ENCODE measurements at places on chromosomes 4 and X.
A peak's percentile ranks its signal among the peaks of the same experiment; 100 is the strongest.

- DNase-seq, result no peak
Measured at GRCh38 chr4:169909479-169909878, 116.7 kb downstream of the MFAP3L start.

DNA sequence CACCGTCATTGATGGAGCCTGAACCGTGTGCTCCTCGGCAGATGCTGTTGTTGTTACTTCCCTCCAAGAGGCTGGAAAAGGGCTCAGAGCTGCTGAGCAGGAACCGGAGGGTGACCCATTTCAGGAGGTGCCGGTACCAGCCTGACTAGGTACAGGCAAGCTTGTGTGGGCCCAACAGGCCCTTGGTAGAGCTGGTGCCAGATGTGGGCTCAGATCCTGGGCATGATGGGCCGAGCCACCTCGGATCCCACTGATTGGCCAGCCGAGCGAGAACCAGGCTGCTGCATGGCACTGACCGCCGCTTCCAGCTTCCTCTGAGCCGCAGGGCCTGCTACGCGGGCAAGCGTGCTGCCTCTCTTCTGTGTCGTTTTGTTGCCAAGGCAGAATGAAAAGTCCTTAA, 33.7 kb downstream of the NOP14 start:
- no peak for DNase-seq

DNA sequence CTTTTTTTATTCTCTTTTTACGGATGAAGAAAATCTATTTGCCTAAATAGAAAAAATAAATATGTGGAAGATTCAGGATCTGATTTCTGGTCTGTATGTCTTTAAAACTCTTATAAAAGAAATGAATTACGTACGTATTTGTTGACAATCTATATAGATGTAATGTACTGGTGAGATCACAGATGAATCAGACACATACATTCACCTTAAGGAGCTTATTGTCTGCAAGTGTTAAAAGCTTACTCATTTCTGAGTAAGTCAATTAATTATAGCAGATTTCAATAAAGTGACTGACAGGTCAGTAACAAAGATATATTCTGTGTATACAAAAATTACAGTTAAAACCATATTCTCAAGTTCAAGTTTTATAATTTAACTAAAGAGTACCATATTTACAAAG, 66.6 kb upstream of the NAF1 start:
- DNase-seq, result no peak

DNA sequence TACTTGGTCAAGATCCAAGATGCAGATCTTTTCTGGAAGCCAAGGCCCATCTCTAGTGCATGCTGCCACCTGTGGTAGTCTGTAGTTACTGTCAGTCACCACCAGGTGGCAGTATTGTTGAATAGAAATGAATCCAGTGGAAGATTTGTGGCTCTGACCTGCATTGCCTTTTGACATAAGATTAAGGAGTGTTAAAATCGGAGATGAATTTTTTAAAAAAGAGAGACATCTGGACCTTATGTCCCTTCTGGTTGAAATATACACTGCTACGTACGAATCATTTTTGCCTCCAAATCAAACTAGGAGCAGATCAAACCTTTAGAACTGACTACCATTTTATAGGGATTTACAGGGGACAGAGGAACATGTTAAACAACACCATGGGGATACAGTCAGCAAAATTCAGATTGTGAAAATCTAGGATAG, 46.9 kb upstream of the RHOH start:
- DNase-seq, result no peak

DNA sequence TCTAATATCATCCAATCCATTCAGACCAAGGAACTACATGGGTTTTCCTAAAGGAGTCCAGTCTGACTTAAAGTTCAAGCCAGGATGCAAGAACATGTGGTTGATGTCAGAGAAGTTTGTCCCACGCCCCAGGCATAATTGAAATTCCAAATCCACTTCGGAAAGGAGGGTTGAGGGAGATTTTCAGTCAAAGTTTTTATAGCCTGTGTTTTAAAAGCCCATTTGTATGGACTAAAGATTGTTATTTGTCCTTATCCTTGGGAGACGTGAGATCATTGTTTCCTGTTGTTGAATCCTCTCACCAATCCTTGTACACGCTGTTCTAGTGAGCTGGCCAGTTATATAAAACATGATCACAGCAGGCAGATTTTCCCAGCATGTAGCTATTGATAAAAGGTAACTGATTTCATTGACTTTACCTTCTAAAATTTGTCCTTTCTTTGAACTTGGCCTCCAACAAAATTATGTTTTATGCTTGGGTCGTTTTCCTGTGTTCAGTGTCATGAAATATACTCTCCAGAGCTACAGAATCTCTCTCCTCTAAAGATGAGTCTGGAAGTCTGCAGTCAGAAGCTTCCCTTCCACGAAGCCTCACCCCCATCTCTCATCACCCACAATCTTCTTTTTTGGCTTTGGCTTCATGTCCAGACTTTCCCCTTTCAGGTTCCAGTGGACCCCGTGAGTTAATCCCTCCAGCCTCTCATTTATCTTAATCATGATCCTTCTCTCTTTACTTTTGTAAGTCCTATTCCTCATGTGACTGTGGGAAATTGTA, 92.9 kb downstream of the ATP10D start:
- DNase-seq, result peak; percentile 79

- peak; percentile 87 for DNase-seq
Measured at GRCh38 chr4:39587881-39588280, 50.8 kb downstream of the SMIM14 start.

DNA sequence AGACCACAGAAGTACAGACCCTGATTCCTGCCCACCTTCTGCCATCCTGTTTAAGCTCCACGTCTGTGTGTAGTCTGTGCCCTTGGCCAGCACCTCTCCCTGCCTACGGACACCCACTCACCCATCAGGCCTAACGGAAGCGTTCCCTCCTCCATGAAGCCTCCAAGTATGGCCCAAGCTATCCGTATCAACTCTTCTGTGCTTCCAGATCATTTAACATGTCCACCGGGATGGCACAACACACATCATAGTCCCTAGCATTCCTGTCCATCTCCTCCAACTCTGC, 11.7 kb downstream of the WDR1 start:
- DNase-seq, result no peak

DNA sequence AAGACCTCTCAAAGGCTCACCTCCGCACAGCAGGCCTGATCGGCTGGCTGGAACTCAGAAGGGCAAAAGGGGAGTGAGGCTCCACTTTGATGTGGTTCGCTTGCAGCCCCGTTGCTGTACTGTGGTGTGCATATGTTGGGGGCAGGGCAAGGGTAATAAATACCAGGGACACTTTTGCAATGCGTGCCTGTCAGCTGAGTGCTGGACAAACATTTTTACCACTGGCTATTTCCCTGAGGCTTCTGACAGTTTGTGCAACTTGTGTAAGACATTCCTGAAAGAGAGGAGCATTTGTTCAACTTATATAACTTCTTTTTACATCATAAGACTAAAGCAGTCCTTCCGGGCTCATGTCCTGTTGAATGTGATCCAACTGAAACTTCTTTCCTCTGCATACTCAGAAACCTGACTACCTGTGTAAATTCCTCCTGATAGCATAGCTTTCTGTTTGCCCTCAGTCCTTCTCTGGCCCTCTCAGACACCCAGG, 82.3 kb downstream of the SPRY1 start:
- DNase-seq, result peak; percentile 27

- no peak for DNase-seq
Measured at GRCh38 chr4:84905646-84906045, 60.8 kb downstream of the WDFY3 start.

DNA sequence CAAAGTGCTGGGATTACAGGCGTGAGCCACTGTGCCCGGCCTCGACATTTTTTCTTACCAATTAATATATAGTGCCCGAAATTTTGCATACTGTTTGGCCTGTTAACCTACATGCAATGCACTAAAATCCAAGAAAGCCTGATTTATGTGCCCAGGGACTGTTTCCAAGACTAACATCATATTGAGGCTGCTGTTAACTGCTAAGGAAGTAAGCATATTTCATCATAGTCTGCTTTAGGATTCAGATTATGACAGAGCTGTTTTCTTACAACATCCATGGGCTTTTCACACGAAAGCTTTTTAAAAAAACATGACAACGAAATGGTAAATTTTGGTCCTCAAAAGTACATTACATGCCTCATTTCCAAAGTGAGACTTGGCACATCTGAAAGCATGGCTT, 84.4 kb downstream of the STOX2 start:
- DNase-seq, result no peak

- DNase-seq, result no peak
Measured at GRCh38 chrX:829145-829544, 198.6 kb downstream of the SHOX start.

DNA sequence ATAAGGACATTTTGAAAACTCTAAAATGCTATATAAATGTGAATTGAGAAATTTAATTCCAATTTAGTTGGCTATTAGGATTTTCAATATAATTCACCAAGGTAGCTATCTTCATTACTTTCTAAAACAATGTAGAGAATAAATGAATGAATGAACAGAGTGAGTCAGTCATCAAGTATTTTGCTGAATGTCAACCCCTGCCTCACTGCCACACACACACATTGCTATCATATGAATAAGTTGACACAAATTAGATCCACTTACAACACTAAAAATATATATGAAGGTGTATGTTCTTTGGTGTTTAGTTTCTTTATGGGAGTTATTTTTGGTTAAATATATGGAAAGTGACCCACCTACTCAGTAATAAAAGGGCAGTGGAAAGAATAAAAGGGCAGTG, 141.4 kb upstream of the SMIM10 start:
- DNase-seq, result peak; percentile 8

- no peak for DNase-seq
Measured at GRCh38 chr4:3263876-3264193, 14.9 kb downstream of the MSANTD1 start.

- no peak for DNase-seq
Measured at GRCh38 chr4:141599853-141600252, 36.5 kb upstream of the IL15 start.

DNA sequence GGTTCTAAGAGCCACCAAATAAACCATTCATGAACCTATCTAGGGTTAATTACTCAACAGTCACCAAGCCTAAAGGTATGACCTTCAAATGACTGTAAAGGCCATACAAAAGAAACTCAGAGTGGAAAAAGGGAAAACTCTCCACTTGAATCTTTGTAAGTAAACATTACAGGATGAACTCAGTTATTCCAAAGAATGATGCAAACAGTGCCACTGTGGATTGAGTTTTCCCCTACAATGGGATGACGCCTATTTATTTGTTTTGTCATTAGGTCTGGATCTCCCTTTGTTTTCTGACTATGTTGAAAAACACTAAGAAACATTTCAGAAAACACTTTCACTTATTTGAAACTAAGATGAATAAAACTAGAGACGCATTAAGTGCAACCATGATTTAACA, 12.7 kb downstream of the NUDT6 start:
- no peak for DNase-seq

- DNase-seq, result no peak
Measured at GRCh38 chr4:21195682-21196081, 495.4 kb downstream of the PACRGL start.

- DNase-seq, result no peak
Measured at GRCh38 chrX:81215685-81216084, 13.8 kb downstream of the SH3BGRL start.

- DNase-seq, result no peak
Measured at GRCh38 chr4:54359919-54360650, 131.0 kb downstream of the PDGFRA start.

GRCh38 chrX:103535206-103535605, 15.9 kb upstream of the RAB40A start:
- DNase-seq, result no peak

GRCh38 chr4:41579043-41579442, 41.1 kb downstream of the LIMCH1 start:
- no peak for DNase-seq

GRCh38 chrX:9352694-9353411, 112.0 kb upstream of the TBL1X start:
- no peak for DNase-seq

DNA sequence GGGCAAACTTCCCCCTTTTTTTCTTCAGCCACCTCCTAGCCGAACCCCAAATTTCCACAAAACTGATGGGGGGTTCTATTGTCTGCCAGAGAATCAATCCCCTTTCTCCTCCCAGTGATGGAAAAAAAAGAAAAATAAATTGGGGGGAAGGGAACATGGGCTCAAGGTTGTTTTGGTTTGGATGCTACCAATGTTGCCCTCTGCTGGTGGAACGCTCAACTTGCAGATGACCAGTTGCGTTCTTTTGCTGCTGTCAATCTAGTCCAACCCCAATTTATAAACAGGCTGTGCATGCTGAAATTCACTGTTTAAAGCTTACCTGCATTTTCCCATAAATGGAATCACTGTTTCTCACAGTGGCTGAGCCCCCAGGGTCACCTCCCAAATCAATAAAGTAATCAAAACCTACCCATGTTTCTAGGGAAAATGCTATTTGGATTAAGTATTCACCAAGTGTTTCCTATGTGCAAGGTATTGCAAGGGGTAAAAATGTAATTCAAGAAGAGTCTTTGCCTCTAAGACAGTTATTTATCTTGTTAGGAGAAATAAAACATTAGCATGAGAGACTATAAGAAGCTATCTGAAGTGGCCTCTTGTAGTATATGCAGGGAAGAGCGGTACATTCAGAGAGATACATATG, 116.7 kb upstream of the TMEM164 start:
- no peak for DNase-seq

- DNase-seq, result peak; percentile 38
Measured at GRCh38 chr4:57249083-57249482, 138.9 kb upstream of the IGFBP7 start.

GRCh38 chr4:159765382-159765781, 662.5 kb downstream of the RAPGEF2 start:
- peak; percentile 32 for DNase-seq
